HCT116 (cell line): ENCODE measurements at places on chromosomes 4 and X. TPM values are rescaled to one million over a fixed set of nuclear protein-coding genes. Genes with fewer than 3 reads are reported as not detected.

GPR34 gene
- not detected for total RNA-seq

GYPE gene
- not detected for total RNA-seq

CT83 gene
- total RNA-seq, result not detected

NKX6-1 gene
- 4.2 TPM for total RNA-seq

FAM9C gene
- total RNA-seq, result not detected

RADX gene
- 8.0 TPM for total RNA-seq

TRMT44 gene
- 25.8 TPM for total RNA-seq

CCNB3 gene
- total RNA-seq, result 2.9 TPM

SHROOM3 gene
- total RNA-seq, result 22.5 TPM

DKK2 gene
- total RNA-seq, result not detected

ADGRG4 gene
- total RNA-seq, result not detected

HPGD gene
- 0.66 TPM for total RNA-seq
